ENCODE measurements at places on chromosomes 5 and 9. TPM values are rescaled to one million over a fixed set of nuclear protein-coding genes. Genes with fewer than 3 reads are reported as not detected.
A peak's percentile ranks its signal among the peaks of the same experiment; 100 is the strongest.

DNA sequence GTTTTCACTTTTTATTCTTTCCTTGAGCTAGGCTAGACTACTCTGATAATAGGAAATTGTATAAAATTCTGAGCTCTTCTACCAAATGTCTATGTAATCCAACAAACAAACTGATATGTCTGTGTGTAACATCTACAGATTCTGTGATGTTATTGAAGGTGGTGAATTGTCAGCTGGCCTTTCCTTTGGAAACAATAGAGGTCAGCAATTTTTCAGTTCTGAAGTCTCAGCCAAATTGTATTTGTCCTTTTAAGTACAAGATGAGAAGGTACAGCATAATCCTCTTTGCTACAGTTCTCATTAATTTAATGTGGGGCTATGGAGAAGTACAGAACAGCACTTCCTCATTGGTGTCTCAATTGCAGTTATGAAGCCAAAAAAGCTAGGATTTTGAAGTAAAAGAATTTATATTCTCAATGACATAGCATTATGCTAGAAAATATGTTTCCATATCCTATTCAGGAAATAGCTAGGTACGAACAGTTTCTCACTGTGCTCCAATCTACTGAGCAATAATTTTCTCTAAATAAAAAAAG is 198.0 kb downstream of the HINT1 start:
- H3K36me3 ChIP-seq: no peaks in the 10 kb centered on the region
- no peak overlapping the region for H3K4me3 ChIP-seq

GRCh38 chr5:27124590-27124989 is 86.2 kb upstream of the CDH9 start:
- H3K27ac ChIP-seq: no peak overlapping the region
- H3K4me1 ChIP-seq: no peaks in the 10 kb centered on the region
- no peak overlapping the region for H3K4me3 ChIP-seq

- no peak overlapping the region for H3K4me3 ChIP-seq
- no peaks in the 10 kb centered on the region for H3K27me3 ChIP-seq
- no peaks in the 10 kb centered on the region for H3K36me3 ChIP-seq
- H3K27ac ChIP-seq: no peak overlapping the region
- DNase-seq: peak; percentile 40
Measured at GRCh38 chr5:150078802-150079689, 7.3 kb downstream of the CSF1R start.

DNA sequence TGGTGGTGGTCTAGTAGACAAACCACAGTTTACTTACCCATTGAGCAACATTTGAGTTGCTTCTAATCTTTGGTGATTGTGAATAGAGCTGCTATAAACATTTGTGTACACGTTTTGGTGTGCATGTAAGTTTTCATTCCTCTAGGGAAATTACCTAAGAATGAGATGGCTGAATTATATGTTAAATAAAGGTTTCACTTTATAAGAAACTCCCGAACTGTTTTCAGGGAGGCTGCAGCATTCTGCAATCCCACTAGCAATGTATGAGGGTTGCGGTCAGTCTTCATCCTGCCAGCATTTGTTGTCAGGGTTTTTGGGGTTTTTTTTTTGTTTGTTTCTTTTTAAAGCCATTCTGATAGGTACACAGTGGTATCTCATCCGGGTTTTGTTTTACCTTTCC is 45.7 kb upstream of the PPARGC1B start:
- H3K27ac ChIP-seq: no peak overlapping the region
- H3K4me3 ChIP-seq: no peak overlapping the region
- H3K27me3 ChIP-seq: peaks cover 54% of the 10 kb centered on the region

- no peaks in the 10 kb centered on the region for H3K4me1 ChIP-seq
- DNase-seq: no peak
- H3K36me3 ChIP-seq: no peaks in the 10 kb centered on the region
Measured at GRCh38 chr5:156330141-156330870, 3.3 kb downstream of the SGCD start.

GRCh38 chr5:6457592-6457991 is 8.9 kb downstream of the UBE2QL1 start:
- H3K4me3 ChIP-seq: no peak overlapping the region
- H3K36me3 ChIP-seq: no peaks in the 10 kb centered on the region
- peaks cover 24% of the 10 kb centered on the region for H3K27me3 ChIP-seq
- H3K4me1 ChIP-seq: no peaks in the 10 kb centered on the region
- peak; percentile 23 for DNase-seq
- no peak overlapping the region for H3K27ac ChIP-seq

DNA sequence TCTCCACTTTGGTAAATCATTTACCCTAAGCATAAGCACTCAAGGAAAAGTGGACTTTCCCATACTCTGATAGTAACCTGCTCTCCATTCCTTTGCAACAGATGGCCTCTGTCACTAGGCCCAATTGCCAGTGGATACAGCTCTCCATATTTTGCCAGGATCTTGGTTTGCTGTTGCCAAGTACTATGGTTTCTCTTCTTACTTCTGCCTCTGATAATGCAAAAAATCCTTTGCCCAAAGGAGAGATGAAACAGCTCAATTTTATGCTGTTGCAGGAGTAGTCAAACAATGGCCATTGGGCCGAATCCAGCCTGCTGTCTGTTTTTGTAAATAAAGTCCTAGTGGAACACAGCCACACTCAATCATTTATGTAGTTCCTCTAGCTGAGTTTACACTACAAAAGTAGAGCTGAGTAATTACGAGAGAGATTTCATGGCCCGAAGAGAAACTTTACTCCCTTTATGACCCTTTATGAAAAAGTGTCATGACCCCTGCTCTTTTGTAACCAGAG is 92.5 kb downstream of the HTR4 start:
- no peaks in the 10 kb centered on the region for H3K27me3 ChIP-seq
- H3K36me3 ChIP-seq: no peaks in the 10 kb centered on the region
- DNase-seq: no peak
- H3K27ac ChIP-seq: no peak overlapping the region
- H3K4me3 ChIP-seq: no peak overlapping the region
- H3K4me1 ChIP-seq: no peaks in the 10 kb centered on the region

DNA sequence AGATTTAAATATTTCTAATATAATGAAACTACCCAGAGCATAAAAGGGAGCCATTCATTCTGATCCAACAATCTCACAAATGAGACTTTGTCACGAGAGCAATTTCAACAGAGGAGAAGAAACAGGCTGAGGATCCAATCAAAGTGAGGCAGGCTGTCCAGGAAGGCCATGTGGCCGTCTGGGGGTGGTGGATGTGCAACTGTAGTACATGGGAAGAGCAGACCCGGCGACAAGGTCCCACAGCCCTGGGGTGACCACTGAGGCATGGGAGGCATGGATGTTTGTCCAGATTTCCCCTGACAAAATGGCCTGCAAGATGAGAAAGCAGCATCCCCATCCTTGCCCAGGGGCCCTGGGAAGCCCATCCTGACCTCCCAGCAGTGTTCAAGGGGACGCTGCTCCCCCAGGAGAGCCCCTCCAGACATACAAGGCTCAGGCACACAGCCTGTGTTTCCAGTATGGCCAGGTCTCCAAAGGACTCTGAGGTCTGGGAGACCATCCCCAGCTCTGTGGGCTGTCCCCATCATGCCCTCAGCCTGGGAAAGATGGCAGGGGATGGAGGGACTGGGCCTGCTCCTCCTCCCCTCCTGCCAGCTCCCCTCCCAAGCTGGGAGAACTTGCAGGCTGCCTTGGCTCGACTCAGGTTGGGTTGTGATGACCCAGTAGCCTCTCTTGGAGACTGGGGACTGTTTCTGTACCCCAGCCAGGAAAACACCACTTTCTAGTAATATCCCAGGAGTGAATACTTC is 27.5 kb upstream of the FCN2 start:
- DNase-seq: no peak
- no peaks in the 10 kb centered on the region for H3K27me3 ChIP-seq
- peaks cover under 1% of the 10 kb centered on the region for H3K4me1 ChIP-seq
- H3K27ac ChIP-seq: no peak overlapping the region
- H3K4me3 ChIP-seq: no peak overlapping the region

DNA sequence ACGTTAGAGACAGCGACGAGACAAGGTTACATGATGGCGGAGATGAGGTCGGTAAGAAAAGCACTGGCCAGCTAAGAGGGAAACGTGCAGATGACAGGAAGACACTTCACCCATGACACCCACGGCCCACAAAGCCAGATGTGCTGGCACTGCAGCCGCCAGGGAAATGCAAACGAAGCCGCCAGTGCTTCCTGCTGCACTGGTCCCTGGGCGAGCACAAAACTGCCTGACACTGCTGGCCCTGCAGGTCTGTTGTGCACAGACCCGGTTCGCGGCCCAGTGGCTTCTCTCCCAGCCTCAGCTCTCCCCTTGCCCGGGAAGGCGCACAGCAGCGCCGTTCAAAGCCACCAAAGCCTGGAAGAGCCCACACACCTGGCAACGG is 20.3 kb downstream of the QSOX2 start:
- no peaks in the 10 kb centered on the region for H3K27me3 ChIP-seq
- peaks cover 22% of the 10 kb centered on the region for H3K4me1 ChIP-seq
- H3K36me3 ChIP-seq: peaks cover 10% of the 10 kb centered on the region
- no peak overlapping the region for H3K4me3 ChIP-seq

DNA sequence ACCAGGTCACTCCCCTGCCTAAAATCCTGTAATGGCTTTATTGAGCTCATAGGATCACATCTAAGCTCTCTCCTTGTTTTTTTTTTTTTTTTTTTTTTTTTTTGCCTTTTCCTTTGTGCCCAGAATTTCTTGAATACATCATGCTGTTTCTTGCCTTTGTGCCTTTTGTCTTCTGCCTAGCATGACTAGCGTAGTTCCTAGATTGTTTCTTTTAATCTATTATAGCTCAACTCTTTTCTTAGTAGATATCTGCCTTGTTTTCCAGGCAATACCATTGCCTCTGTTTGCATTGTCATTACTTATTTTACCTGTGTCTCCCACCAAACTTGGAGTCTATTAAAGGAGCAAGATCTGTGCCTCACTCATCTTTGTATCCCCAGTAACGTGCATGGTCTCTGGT is 106.1 kb upstream of the C9orf72 start:
- DNase-seq: no peak
- no peaks in the 10 kb centered on the region for H3K4me1 ChIP-seq
- no peak overlapping the region for H3K27ac ChIP-seq
- H3K4me3 ChIP-seq: no peak overlapping the region
- no peaks in the 10 kb centered on the region for H3K36me3 ChIP-seq

DNA sequence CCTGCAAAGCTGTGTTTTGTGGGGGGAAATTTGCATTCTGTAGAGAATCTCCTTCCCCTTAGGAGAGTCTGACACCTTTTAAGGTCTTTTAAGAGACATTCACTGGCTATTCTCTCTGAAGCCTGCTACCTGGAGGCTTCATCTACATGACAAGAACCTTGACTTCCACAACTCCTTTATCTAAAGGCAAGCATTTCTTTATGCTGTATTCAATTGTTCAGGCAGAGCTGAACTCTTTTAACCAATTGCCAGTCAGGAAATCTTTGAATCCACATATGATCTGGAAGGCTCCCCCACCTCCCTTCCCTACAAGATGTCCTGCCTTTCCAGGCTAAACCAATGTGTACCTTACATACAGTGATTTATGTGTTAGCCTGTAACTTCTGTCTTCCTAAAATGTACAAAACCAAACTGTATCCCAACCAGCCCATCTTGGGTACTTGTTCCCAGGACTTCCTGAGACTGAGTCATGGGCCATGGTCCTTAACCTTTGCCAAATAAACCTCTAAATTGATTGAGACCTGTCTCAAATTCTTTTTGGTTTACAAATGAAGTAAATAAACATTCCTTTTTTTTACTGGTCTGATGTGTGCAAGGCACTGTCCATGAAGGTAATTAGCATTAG is 9.9 kb downstream of the C9orf85 start:
- H3K36me3 ChIP-seq: no peaks in the 10 kb centered on the region
- H3K4me3 ChIP-seq: no peak overlapping the region
- H3K27me3 ChIP-seq: no peaks in the 10 kb centered on the region
- no peak for DNase-seq

DNA sequence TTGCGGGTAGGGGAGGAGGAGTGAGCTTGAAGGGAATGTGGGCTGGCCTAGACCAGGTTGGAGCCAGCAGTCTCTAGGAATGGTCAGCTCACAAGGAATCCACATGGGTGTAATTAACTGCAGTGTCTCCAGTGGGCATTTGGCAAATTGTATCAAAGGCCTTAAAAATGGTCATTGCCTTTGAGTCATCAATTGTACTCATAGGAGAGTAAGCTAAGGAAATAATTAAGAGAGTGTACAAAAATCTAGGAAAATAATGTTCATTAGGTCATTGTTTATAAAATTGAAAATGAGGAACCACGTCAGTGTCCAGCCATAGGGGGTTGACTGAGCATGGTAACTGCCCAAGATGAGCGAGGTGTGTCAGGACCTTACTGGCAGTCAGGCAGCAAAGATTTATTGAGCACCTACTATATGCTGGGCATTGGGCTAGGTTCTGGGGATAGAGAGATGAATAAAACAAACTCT is 29.8 kb upstream of the RPL26L1 start:
- no peaks in the 10 kb centered on the region for H3K27me3 ChIP-seq
- H3K4me1 ChIP-seq: peaks cover 54% of the 10 kb centered on the region
- H3K27ac ChIP-seq: peak overlapping the region; percentile 64
- no peak overlapping the region for H3K4me3 ChIP-seq

- H3K27ac ChIP-seq: no peak overlapping the region
- no peaks in the 10 kb centered on the region for H3K27me3 ChIP-seq
- DNase-seq: no peak
- no peaks in the 10 kb centered on the region for H3K36me3 ChIP-seq
- no peak overlapping the region for H3K4me3 ChIP-seq
- H3K4me1 ChIP-seq: no peaks in the 10 kb centered on the region
Measured at GRCh38 chr5:34865091-34865490, 26.1 kb downstream of the TTC23L start.

- H3K36me3 ChIP-seq: no peaks in the 10 kb centered on the region
- H3K4me3 ChIP-seq: no peak overlapping the region
- DNase-seq: no peak
- H3K27ac ChIP-seq: no peak overlapping the region
- peaks cover 25% of the 10 kb centered on the region for H3K4me1 ChIP-seq
Measured at GRCh38 chr5:168328814-168329213, 37.4 kb downstream of the WWC1 start.

DNA sequence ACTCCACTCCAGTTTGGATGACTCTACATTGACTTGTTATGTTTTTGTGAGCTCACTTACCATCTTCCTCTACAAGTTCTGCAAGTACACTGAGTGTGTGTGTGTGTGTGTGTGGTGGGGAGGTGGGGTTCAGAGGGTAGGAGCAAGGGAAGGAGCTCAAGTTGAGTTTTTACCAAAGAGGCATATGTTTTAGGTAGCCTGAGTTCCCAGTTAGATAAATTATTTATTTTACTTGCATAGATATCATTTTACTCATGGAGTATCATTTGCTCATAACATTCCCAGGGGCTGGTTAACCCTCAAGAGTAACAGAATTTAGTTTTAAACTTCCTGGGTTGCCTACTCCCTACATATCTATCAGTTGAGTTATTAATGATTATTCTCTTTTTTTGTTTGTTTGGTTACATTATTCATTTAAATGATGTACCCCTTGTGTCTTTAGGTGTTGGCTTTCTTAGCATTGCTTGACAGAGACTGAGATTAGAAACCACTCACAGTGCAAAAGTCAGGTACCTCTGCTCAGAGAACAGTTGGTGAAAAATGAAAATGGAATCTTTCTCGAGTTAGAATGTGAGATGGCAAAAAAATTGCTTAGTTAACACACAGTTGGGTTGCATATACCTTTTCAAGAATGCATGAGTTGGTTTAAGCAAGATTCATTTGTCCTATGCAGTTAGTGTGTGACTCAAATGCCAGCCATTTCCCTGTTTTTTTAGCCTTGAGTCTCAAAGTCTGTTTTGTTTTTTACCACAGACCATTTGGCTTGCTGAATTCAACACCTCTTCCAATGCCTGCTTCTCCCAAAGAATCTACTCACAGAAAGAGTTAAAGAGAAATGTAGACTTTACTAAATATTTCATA is 29.2 kb downstream of the TNFSF8 start:
- no peak for DNase-seq
- peak overlapping the region; percentile 20 for H3K27ac ChIP-seq
- no peaks in the 10 kb centered on the region for H3K36me3 ChIP-seq
- H3K4me3 ChIP-seq: no peak overlapping the region
- H3K27me3 ChIP-seq: no peaks in the 10 kb centered on the region

The PCSK5 gene
- 20.8 TPM for total RNA-seq

The PCDHGA11 gene
- 0.22 TPM for total RNA-seq

The RICTOR gene
- total RNA-seq: 15.7 TPM

The GLDC gene
- not detected for total RNA-seq

The NTNG2 gene
- total RNA-seq: not detected

The HDHD3 gene
- total RNA-seq: 5.8 TPM

The AP3S1 gene
- 316 TPM for total RNA-seq

All from SJSA1 (cell line).